ENCODE measurements at places on chromosomes 6 and 20.

DNA sequence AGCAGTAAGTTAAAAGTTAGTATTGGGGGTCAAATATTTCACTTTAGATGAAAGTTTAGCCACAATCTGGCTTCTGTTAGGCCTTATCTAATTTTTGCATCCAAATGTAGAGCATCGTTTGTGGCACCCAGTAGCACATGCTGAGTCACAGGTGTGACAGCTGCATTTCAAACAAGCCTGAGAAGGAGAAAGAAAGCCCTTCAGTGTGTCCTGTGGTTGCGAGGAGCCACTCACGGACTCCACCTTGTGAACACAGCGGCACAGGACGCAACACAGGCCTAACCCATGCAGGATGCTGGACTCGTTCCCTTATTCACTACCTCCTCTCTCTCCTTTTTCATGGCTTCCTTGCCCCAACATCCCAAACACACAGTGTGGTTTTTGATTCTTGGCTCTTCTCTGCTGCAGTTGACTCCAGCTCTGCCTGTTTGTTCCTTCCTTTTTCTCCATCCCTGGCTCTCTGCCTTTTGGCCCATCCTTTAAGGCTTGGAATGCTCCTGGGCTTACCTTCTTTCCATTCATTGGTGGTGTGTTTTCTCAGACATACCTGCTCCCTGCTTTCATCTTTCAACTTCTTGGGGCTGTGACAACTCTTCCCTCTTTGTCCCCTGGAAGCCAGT lies 124.2 kb downstream of the SLC16A10 start:
- no peak for DNase-seq

GRCh38 chr20:63942250-63942951 lies 13.8 kb downstream of the UCKL1 start:
- no peak for DNase-seq

- DNase-seq = no peak
Measured at GRCh38 chr6:148700741-148701311, 46.0 kb upstream of the UST start.

GRCh38 chr6:167347226-167347625 lies 22.3 kb downstream of the TTLL2 start:
- DNase-seq = no peak

GRCh38 chr6:118677193-118677592 lies 25.8 kb upstream of the CEP85L start:
- DNase-seq = no peak

DNA sequence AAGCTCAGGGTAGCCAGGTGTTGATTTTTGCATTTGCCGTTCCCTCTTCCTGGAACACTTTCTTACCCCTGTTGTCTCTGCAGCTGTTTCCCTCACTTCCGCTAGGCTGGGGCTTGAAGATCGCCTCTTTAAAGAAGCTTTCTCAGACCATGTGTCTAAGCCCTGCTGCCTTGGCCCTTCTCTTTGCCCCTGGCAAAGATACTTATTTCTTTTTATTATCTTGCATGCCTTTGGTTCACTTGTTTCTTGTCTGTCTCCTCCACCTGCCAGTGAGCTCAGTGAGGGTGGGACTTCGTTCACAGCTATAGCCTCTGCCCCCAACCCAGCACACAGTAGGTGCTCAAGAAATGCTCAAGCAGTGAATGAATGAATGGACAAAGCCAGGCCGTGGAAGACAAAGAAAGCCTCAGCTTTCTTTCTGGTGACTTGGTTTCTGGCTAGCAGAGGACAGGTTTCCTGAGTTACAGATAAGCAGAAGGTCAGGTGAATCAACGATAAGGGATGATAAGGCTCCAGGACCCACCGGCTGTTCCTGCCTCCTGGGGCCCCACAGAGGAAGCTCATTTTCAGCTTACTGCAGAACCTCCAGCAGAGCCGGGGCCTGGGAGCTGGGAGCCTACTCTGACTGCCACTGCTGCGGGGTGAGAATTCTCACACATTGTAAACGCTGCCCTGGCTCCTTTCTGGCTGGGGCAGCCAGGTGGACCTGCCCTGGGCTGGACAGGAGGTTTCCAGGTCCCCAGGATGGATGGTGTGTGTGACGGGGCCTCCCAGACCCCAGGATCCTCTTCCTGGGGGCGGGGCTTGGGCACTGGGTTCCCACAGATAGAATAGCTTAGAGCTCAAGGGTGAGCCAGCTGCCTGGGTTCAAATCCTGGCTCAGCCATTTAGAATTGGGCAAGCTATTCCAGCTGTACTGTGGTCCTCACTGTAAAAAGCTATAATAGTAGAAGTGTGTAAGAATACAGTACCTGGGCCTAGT lies 29.8 kb downstream of the SNAI1 start:
- no peak for DNase-seq

Measured in activated B cell treated with CpG ODN at 0.5 μM for 24 hours (primary cell).